ENCODE measurements at places on chromosomes 3 and 15. TPM values are rescaled to one million over a fixed set of nuclear protein-coding genes. Genes with fewer than 3 reads are reported as not detected.

GRCh38 chr3:62370112-62370857, 3.1 kb downstream of the FEZF2 start:
- no peak for DNase-seq

DNA sequence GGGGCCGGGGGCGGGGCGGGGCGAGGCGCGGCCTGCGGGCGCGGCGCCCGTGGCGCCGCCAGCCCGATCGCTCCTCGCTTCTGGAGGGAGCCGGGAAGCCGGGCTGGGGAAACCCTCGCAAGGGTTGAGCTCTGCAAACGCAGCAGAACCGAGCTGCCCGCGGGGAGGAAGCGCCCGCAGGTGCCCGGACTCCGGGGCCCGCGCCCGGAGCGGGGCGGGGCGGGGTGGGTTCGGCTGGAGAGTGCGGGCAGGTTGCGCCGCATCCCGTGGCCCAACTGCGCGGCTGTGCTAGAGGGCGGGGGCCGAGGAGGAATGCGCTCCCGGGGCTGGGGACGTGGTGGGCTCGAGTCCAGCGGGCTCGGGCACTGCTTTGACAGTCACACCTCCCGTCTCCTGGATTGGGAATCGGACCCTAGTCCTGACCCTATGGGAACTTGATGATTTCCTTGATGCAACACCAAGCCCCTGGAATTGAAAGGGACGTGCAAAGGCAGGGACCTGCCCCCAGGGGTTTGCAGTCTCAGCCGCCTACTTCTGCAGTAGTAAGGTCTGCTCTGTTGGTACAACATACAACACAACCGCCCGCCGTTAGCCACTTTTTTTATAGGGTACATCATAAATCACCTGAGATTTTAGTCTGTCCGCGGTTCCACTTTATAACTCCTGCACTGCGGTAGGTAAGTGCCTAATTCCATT, 34.3 kb downstream of the ZBTB38 start:
- no peak for DNase-seq

DNA sequence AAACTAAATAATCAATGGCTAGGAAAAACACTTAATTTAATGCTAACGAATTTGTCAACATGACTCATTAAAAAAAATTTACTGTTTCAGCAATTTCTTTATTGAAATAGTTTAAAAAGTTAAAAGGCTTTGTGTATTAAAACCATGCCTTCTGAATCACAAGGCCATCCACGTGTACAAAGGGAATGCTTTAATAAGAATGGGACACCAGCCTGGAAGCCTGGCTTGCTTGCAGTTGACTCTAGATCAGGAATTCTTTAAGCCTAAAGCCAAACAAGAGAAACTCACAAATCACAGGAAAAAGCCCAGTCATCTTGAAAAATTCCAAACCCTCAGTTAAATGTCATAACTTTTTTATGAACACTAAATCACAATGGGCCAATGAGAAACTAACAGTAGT, 137.6 kb downstream of the PEAK1 start:
- no peak for DNase-seq

- no peak for DNase-seq
Observed at GRCh38 chr3:107241217-107241616, 136.0 kb upstream of the CCDC54 start.

GRCh38 chr3:152379415-152380042, 110.8 kb downstream of the MBNL1 start:
- DNase-seq: no peak

- no peak for DNase-seq
Observed at GRCh38 chr15:57476533-57476975, 100.2 kb downstream of the CGNL1 start.

DNA sequence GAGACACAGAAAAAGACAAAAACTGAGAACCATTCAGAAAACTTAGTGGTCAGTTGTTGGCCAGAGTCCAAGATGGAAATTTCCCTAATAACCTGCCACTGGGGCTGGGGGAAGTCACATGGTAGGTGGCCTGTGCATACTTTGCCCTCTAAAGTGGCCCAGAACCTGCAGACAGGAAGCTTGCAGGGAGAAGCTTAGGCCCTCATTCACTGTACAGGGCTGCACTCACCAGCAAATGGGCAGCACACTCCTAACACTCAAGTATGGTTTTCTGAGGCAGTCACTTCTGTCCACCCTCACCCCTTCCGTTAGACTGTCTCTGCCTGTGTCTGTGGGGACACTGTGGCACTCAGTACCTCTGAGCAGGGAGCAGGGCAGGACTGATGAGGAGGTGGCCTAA, 14.5 kb upstream of the RNU6-1 start:
- no peak for DNase-seq

DNA sequence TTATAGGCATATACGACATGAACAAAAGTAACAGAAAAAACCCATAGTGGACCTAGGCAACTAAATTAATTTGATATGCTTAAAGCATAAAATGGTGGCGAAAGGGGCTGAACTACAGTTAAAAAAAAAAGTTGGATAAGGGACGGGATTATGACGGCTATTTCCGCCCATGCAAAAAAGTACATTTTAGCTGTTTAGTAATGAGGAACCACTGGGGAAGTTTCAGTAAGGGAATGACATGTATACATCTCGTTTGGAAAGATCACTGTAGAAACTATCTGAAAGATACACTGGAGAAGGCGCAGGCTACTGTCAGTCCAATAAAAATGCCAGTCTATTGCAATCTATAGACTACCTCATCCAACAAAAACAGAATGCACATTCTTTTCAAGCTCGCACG, 65.6 kb downstream of the ZNF148 start:
- DNase-seq: no peak

DNA sequence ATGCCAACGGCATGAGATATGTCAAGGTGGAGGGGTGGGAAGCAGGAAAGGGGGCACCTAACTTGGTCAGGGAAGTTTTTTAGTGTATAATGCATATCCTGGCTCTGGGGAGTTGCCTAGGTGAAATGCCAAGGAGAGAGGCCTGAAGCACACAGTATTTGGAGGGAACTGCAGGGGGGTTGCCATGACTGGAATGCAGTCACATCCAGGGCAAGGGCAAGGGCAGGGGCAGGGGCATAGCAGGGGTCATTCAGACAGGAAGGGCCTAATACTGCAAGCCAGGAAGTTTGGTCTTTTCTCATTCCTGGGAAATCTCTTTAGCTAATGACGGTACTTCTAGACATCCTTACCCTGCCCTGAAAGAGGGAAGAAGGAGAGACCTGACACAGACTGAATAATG, 60.5 kb downstream of the MYRIP start:
- DNase-seq: no peak

DNA sequence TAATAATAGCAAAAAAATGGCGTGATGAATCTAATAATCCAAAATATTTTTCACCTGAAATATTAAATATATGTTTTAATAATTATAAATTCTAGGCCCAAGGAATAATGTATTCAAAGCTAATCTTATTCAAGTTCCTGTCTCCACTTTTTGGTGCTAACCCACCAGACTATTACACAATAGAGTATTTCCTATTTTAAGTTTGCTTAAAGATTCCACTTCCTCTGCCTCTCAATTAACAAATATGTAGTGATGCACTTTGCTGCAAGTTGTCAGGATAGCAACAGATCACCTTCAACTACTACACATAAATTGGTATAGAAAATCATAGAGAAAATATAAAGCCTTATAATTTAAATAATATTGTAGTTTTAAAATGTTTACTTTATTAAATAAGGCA, 467.5 kb downstream of the C3orf38 start:
- DNase-seq: no peak

GRCh38 chr3:181264486-181264885, 274.9 kb upstream of the DNAJC19 start:
- DNase-seq: no peak

DNA sequence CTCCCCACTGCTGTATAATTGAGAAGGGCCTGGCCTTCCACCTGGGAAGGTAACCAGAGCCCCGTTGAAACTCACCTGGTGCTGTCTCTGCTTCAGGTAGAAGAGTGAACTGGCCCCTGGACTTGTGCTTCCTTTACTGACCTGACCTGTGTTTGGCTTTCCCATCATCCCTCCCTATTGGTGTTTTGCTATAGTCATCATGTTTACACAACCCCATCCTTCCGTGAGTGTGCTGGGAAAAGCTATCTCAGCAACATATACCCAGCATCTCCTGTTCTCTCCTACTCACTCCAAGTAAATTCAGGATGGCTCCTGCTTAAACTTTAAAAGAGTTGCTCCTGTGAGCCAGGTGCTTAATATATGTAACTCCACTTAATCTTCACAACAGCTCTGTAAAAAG, 77.2 kb upstream of the TSC22D2 start:
- no peak for DNase-seq

DNA sequence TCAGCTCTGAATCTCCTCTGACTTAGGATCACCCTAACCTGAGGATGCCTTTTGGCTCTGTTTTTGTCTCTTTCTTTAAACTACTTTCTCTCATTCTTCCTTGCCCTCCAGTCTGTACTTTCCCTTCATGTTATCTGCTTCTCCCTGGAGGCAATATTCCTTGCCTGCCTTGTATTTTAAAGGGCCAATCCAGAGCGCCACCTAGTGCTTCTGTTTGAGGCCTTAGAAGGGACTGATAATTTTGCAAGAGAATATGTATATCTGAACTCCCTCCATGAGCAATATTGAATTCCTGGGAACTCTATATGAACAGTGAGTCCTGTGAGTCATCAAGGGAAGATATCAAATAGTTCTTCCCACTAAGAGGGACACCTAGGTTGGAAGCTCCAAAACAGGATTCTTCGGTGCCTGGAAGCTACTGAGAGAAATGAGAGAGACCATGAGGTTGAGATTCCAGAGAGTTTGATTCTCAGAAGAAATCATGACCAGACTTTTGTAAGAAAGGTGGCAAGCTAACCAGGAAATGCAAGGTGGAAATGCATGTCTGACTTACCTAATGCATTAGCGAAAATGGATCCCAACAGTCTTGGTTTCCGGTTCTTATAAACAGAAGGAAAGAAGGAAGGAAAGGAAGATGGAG, 203.8 kb upstream of the CD96 start:
- DNase-seq: no peak

DNA sequence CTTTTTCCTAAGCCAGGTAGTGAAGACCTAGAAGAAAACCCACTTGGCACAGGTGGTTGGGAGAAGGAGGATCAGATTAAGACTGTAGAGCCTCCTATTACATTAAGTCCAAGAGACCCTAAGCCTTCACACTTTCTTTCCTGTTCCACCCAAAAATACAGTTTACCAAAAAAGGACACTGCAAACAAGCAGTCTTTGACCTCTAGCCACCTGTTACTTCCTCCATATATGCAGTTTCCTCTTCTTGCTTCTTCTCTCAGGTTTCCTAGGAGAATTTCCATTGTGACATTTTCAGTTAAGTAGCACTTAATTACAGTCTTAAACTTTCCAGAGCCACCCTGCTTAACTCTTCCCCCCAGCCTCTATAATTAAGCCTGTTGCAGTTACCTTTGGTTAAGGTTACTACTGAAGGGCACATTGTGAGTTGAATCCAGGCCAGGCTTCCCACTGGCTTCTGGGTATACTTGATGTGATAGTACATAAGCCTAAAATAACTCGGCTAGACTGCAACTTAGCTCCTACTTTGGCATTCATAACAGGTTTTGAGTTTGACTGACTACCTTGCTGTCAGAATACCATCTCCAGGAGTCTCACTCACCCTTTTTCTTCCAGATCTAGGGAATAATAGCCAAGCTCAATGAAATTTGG, 114.2 kb upstream of the UMPS start:
- no peak for DNase-seq

DNA sequence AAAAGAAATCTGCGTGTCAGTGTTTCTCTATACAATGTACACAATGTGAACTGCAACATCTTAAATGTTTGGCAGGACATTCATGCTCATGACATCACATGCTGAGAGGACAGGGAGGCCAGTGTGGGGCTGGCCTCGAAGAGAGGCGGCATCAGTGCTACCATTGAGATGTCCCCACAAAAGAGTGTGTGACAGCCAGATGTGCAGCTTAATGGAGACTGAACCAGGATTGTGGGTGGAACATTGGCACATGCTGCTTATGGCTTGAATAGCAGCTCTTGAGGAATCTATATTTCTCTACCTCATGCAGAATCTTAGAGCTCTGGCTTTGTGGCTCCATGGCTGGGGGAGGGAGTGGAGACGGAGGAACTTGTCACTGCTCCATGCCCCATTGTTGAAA, 18.5 kb downstream of the CLDN11 start:
- no peak for DNase-seq

GRCh38 chr15:57415602-57416001, 39.3 kb downstream of the CGNL1 start:
- DNase-seq: no peak

GRCh38 chr3:30141178-30141581, 465.2 kb upstream of the TGFBR2 start:
- no peak for DNase-seq

DNA sequence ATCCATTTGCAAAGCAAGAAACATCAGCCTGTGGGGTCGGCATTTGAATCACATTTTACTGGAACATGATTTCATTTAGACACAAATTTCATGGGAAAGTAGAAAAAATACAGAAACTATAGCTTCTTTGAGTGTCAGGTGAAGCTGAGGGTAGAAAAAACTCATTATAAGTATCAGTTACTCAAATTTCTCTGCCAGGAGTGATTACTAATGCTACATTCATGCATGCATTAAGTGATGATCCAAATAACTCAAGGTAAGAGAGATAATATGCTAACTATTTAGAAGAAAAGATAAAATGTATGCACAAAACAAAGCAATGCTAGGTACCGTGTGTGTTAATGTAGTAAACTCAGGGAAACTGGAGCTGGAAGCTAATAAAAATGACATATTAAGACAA, 406.0 kb downstream of the GAP43 start:
- no peak for DNase-seq

GRCh38 chr3:29279806-29280205, 1.1 kb upstream of the RBMS3 start:
- DNase-seq: no peak

DNA sequence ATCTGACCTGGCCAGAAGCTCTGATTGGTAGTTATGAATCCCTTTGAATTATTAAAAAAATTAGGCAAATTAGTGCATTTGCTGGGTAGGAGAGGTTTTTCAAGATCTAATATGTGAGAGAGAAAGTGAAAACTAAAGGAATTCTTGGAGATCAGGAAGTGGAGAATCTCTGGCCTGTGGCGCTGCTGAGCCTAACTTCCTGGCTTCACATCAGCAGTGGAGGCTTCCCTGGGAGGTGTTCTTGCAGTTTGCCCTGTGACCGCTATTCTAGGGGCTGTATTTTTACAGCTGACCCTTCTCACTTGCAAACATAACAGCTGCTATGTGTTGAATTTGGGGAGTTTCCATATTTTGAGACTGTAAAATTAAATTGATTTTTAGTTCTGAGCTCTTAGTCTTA, 166.4 kb downstream of the ATG7 start:
- DNase-seq: no peak

The CAMK1 gene
- 16.3 TPM for polyA plus RNA-seq

The TMEM212 gene
- not detected for polyA plus RNA-seq

The OIP5 gene
- polyA plus RNA-seq: 9.0 TPM

The PLSCR5 gene
- not detected for polyA plus RNA-seq

The RHOV gene
- 1.8 TPM for polyA plus RNA-seq

The CSTA gene
- polyA plus RNA-seq: 0.63 TPM

The HES1 gene
- polyA plus RNA-seq: 78.8 TPM

The FAM174B gene
- polyA plus RNA-seq: 32.5 TPM

The SLC27A2 gene
- 43.2 TPM for polyA plus RNA-seq

The MAGEL2 gene
- polyA plus RNA-seq: 3.9 TPM
